ENCODE measurements at places on chromosomes 2 and 18.

- no peak for DNase-seq
These were observed 793.3 kb downstream of the TDRD15 start for GRCh38 chr2:21916934-21917522.

GRCh38 chr2:105721991-105722511 lies 22.7 kb upstream of the NCK2 start:
- DNase-seq, result no peak

DNA sequence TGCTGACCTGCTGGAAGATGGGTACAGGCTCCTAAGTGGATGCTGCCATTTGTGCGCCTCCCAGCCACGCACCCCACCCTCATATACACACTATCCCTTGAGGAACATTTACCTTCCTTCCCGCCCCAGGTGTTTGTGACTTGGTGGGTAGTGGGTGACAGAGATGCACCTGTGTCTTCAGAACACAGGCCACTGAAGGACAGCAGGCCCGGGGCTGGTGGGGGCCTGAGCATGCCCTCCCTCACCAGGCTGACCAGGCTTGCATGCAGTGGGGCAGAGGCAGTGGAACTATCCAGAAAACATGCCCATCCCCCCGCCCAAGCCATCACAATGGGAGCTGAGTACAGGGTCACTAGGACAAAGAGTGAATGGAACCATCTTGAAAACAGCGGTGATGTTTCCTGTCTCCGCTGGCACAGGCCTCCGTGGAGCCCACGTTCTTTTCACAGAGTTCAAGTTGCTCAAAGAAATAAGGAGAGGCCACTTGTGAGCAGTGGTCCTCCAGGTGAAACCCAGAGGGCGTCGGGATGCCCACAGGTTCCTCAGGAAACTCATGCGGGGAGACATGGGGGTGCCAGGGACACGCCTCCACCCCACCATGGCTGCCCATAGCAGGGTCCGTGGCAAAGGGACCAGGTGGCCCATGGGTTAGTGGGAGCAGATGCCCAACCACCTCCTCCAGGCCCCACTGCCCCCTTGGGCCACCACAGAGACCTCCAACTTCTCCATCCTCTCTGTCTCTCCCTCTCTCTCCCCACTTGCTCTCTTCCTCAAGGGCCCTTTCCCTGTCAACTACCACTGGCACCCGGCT lies 90.9 kb downstream of the MALT1 start:
- no peak for DNase-seq

DNA sequence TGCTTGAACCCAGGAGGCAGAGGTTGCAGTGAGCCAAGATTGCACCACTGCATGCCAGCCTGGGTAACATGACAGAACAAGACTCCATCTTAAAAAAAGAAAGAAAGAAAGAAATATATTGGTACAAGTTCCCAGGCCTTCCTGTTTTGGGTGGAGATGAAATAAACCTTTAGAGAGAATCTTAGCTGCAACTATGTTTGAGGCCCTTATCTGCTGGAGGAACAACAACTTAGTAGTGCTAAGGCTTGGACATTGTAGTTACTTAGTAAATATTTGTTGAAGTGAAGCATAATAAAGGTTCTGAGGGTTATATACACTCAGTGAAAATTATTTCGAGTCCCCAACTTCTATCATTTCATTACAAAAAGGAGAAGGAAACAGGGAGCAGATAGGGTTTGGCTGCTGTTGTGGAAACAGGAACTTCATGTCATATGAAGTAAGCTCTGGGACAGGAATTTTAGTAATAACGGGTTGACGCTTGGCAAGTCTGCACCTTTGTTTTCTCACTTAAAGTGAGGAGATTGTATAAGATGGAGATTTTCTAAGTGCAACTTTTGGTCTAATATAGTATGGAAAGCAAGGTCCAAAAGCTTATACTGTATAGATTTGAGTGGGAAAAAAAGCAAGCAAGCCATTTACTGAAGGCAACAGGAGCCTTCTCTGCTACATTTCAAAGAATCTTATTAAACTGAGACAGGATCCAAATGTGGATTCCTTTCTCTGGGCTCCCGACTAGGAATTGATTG lies 40.0 kb upstream of the AGPS start:
- DNase-seq, result no peak

- DNase-seq, result no peak
These were observed 225.3 kb downstream of the ICOS start for GRCh38 chr2:204161886-204162285.

- no peak for DNase-seq
These were observed 614.2 kb upstream of the REG3G start for GRCh38 chr2:78411303-78411702.

DNA sequence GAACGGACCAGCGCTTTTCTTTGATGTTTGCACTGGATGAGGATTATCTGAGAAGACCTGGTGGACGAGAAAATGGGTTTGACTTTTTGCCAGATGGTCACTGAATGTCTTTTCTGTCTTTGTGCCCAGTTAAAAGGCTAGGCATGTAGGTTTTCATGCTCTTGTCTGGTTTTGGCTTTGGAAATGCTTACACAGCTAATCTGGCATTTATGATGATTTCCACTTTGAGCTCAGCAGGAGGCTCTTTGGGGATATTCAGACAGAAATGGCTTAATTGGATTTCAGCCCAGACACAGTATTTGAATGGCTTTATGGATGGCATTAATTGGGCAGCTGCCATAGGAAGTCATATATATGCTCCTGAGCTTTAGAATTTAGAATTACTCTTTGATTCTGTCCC lies 59.6 kb downstream of the NCK2 start:
- DNase-seq, result no peak

GRCh38 chr2:76075126-76075525 lies 364.4 kb upstream of the GCFC2 start:
- no peak for DNase-seq

DNA sequence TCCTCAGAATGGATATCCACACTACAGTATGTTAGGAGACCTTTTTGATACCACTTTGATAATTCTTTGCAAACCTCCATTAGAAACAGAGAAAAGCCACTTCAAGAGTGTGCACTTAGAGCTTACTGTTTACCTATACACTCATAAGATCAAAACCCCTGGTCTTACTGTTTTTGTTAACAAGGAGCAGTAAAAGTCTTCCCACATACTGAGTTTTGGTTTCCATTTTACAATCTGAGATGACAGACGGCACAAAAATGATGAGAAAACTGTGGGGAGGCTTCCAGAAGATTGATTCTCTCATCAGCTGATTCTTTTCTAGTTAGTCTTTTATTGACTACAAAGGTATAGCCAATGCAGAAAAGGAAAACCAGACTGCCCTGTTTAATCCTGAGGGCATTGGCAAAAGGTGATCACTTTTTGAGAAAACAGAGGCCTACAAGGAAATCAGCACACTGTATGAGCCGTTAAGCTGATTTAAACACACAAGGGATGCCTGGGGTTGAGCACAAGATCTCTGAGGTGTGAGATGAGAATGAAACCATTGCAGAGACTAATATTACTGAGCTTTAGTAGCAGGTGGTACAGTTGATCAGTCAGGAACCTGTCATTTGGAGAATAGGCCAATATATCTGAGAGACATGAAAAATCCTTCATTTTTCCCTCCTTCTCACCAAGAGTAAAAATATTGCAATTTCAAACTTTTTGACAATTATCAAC lies 368.6 kb downstream of the GRB14 start:
- no peak for DNase-seq

GRCh38 chr2:53253244-53253643 lies 514.4 kb upstream of the CHAC2 start:
- no peak for DNase-seq

All from T-helper 9 cell (primary cell).